ENCODE measurements at places on chromosomes 11 and 22. TPM values are rescaled to one million over a fixed set of nuclear protein-coding genes. Genes with fewer than 3 reads are reported as not detected.

Gene ST14
- 0.65 TPM for total RNA-seq

Gene CABP4
- total RNA-seq = 0.11 TPM

Gene MOV10L1
- 0.46 TPM for total RNA-seq

Gene MPPED2
- 8.2 TPM for total RNA-seq

Gene CWC15
- 57.8 TPM for total RNA-seq

Gene OR8B12
- total RNA-seq = not detected

Gene TMPRSS6
- not detected for total RNA-seq

Gene CCDC83
- not detected for total RNA-seq

Gene DTX4
- total RNA-seq = 1.5 TPM

Gene EMID1
- 1.3 TPM for total RNA-seq

Gene PHF21B
- total RNA-seq = 0.67 TPM

Gene P2RY2
- total RNA-seq = 13.5 TPM

Gene IPO7
- total RNA-seq = 143 TPM

Gene AGBL2
- 1.2 TPM for total RNA-seq

Gene RFPL1
- not detected for total RNA-seq

Gene TTLL12
- 11.3 TPM for total RNA-seq

Gene CCDC87
- 0.43 TPM for total RNA-seq

Gene OR8G1
- not detected for total RNA-seq

Gene PANX2
- total RNA-seq = 0.30 TPM

Gene ATG16L2
- total RNA-seq = 21.4 TPM

Gene POLDIP3
- 34.9 TPM for total RNA-seq

Gene TREH
- total RNA-seq = not detected

Gene FAT3
- total RNA-seq = 9.2 TPM

Gene MS4A3
- total RNA-seq = 0.57 TPM

Gene UQCC3
- 6.9 TPM for total RNA-seq

Gene EIF3D
- 82.3 TPM for total RNA-seq

Gene TPST2
- 22.0 TPM for total RNA-seq

Gene SEC14L6
- total RNA-seq = 0.40 TPM

Gene MMP11
- total RNA-seq = 6.2 TPM

Gene APOA5
- total RNA-seq = not detected

Measured in cardiac septum (tissue), 1 donor.